ENCODE measurements at places on chromosomes 1 and 21. TPM values are rescaled to one million over a fixed set of nuclear protein-coding genes. Genes with fewer than 3 reads are reported as not detected.

VAV3 gene
- total RNA-seq, result not detected

CLCA1 gene
- not detected for total RNA-seq

SLC25A34 gene
- 0.69 TPM for total RNA-seq

SPRR4 gene
- total RNA-seq, result not detected

AMIGO1 gene
- total RNA-seq, result 1.0 TPM

S100B gene
- not detected for total RNA-seq

LAMC2 gene
- total RNA-seq, result 594 TPM

PHF13 gene
- total RNA-seq, result 13.7 TPM

SAMD13 gene
- 0.42 TPM for total RNA-seq

ILDR2 gene
- total RNA-seq, result not detected

TMEM200B gene
- 5.6 TPM for total RNA-seq

ACTA1 gene
- 0.14 TPM for total RNA-seq

CYP4A11 gene
- total RNA-seq, result not detected

MORC3 gene
- total RNA-seq, result 43.7 TPM

CELA3B gene
- total RNA-seq, result not detected

ASCL5 gene
- total RNA-seq, result not detected

NEXN gene
- 19.3 TPM for total RNA-seq

C1orf141 gene
- not detected for total RNA-seq

SYTL1 gene
- total RNA-seq, result 0.23 TPM

GSTM3 gene
- 138 TPM for total RNA-seq

FAM72B gene
- total RNA-seq, result 2.5 TPM

ZCCHC17 gene
- total RNA-seq, result 40.1 TPM

OR2AK2 gene
- total RNA-seq, result not detected

CADM3 gene
- 0.30 TPM for total RNA-seq

AMY1C gene
- total RNA-seq, result not detected

NECAP2 gene
- 74.4 TPM for total RNA-seq

TTLL10 gene
- total RNA-seq, result not detected

PLD5 gene
- 0.59 TPM for total RNA-seq

PADI4 gene
- not detected for total RNA-seq

FMOD gene
- total RNA-seq, result 48.1 TPM

LRRC3 gene
- total RNA-seq, result 0.89 TPM

CFAP141 gene
- total RNA-seq, result not detected

HTR1D gene
- not detected for total RNA-seq

TTC39A gene
- total RNA-seq, result 0.30 TPM

SH3BGRL3 gene
- 55.5 TPM for total RNA-seq

CCDC27 gene
- total RNA-seq, result not detected

KIAA0040 gene
- total RNA-seq, result not detected

GRIK1 gene
- not detected for total RNA-seq

LHX8 gene
- not detected for total RNA-seq

BTBD19 gene
- total RNA-seq, result 17.0 TPM

EDN2 gene
- total RNA-seq, result not detected

CR1 gene
- total RNA-seq, result not detected

SPRR2A gene
- total RNA-seq, result not detected

ADPRS gene
- 34.6 TPM for total RNA-seq

SNX7 gene
- total RNA-seq, result 49.6 TPM

NTRK1 gene
- total RNA-seq, result not detected

BATF3 gene
- 0.42 TPM for total RNA-seq

S100A7A gene
- total RNA-seq, result not detected

PLPPR4 gene
- total RNA-seq, result not detected

FAM3B gene
- total RNA-seq, result not detected

KDM5B gene
- 109 TPM for total RNA-seq

All from smooth muscle cell of the umbilical artery (primary cell).